HCT116 (cell line): ENCODE measurements at places on chromosomes 7 and 10. TPM values are rescaled to one million over a fixed set of nuclear protein-coding genes. Genes with fewer than 3 reads are reported as not detected.
A peak's percentile ranks its signal among the peaks of the same experiment; 100 is the strongest.

Gene ARMC3
- total RNA-seq, result 2.6 TPM

- no peak for DNase-seq
Measured at GRCh38 chr7:134434701-134435100, 24.2 kb downstream of the AKR1B1 start.

GRCh38 chr7:30140456-30140855 lies 5.7 kb downstream of the MTURN start:
- DNase-seq, result no peak

Gene HOXA7
- 15.0 TPM for total RNA-seq

DNA sequence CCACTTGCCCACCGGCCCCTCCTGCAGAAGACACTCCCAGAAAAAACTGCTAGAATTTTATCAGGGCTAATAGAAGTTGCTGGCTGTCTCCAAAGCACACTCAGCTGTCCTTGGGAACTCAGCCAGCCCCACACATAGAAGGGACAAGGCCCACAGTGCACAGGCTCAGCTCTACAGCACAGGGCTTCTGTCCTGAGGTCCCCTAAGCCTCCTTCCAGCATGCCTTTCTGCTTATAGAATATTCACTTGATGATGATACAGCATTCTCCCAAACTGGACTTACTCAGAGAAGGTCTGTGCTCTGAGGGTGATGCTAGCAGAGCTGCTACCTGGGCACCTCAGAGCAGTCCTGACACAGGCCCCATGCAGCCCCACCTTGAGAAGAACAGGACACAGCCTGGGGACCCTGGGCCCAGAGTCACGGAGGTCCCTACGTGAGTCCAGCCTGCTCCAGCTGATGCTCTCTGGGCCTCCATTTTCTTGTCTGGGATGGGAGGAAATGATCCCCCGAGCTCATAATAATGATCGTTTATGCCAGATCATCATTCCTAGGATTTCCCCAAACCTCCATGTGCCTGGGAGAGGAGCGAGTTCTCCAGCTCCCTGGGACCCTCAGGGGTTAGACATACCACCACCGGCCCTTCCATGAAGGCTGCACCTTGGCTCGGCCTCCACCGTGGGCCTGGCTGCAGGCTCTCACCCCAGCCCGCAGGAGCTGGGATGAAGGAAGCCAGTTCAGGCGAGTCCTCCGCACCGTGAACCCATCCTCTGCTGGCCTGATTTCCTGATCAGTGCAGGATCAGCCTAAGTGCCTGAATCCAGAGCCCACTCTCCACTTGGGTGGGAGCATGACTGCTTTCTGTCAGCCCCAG lies 145.6 kb downstream of the ZNF248 start:
- DNase-seq, result no peak

- DNase-seq, result no peak
Measured at GRCh38 chr10:75887992-75888680, 456.7 kb downstream of the LRMDA start.

DNA sequence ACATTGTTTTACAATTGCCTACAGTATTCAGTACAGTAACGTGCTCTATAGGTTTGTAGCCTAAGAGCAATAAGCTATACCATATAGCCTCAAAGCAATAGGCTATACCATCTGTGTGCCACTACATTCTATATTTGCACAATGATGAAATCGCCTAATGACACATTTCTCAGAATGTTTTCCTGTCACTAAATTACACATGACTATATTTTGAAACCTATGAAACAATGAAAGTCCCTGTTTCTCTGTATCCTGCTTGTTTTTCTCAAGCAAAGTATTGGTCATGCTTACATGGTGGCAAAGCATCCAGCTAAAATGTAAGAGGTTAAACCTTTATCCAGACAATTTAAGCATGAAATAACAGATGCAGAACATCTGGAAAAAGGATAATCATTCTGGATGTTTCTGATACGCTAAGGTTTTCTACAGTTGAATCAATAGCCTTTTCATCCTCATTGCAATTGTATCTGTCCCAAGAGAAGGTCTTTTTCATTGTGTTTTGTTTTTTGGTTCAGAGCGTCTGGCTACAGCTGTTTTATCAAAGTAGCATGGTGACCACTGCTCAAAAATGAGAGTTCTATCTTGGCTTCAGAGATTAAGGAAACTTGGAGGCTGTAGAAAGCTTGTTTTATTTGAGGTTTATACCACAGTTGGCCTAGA lies 81.7 kb downstream of the CSTF2T start:
- no peak for DNase-seq

- DNase-seq, result no peak
Measured at GRCh38 chr10:83166344-83166743, 973.0 kb upstream of the GHITM start.

DNA sequence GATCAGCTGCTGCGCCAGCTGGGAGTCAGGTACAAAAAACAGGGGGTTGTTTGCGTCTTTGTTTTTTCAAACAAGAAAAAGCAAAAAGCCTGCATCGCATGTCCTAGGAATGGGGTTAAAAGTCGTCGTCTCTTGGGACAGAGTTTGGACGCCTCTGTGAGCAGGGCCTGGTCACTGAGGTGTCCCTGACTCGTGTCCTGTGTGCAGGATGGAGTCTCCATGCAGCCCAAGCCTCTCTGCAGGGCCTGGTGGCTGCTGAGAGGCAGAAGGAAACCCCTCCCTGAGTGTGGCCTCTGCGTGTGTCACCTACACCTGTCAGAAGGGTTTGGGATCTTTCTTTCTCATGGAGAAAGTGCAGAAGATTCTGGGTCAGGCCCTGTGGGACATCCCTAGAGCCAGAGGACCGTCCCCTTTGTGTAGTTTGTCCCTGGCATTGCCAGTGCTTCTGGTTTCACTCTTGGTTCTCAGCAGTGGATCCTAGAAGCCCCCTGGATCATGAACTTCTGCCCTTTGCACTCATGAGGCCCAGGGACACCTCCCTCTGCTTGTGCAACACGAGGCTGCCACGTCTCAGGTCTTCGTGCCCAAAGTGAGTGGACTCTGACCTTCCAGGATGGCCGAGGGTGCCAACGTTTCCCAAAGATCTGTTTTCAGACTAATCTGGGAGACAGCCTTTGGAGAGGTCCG lies 75.0 kb downstream of the PRKAG2 start:
- DNase-seq, result no peak

DNA sequence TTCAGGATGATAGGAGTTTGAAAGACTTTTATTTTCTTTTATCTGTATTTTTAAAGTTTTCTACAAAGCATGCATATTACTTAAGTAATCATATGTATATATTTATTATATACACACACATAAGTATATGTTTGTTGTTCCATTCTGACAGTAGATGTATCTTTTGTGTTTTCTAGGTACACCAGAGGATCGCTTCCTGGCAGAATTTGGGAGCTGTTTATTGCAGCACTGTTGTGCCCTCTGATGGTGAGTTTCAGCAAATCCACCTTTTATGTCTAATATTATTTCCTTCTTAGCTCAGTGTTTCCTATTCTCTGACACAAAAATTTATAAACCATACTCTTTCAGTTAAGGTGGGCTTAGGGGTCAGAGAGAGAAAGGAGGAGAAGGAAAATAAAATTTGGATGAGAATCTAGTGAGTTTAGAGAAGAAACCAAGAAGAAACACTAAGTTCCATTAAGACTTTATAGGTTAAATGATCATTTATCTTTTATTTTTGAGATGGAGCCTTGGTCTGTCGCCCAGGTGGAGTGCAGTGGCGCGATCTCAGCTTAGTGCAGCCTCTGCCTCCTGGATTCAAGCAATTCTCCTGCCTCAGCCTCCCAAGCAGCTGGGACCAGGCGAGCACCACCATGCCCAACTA lies 59.2 kb upstream of the OIT3 start:
- peak; percentile 48 for DNase-seq

Gene NYAP1
- total RNA-seq, result 6.7 TPM

GRCh38 chr7:114759347-114760062 lies 162.4 kb upstream of the MDFIC start:
- no peak for DNase-seq

Gene RNF148
- total RNA-seq, result 0.22 TPM

GRCh38 chr7:45564485-45564884 lies 9.7 kb upstream of the ADCY1 start:
- DNase-seq, result no peak

Gene SHH
- total RNA-seq, result 0.32 TPM

- DNase-seq, result no peak
Measured at GRCh38 chr10:59006511-59007306, 169.7 kb upstream of the PHYHIPL start.

Gene DOCK1
- total RNA-seq, result 46.5 TPM

DNA sequence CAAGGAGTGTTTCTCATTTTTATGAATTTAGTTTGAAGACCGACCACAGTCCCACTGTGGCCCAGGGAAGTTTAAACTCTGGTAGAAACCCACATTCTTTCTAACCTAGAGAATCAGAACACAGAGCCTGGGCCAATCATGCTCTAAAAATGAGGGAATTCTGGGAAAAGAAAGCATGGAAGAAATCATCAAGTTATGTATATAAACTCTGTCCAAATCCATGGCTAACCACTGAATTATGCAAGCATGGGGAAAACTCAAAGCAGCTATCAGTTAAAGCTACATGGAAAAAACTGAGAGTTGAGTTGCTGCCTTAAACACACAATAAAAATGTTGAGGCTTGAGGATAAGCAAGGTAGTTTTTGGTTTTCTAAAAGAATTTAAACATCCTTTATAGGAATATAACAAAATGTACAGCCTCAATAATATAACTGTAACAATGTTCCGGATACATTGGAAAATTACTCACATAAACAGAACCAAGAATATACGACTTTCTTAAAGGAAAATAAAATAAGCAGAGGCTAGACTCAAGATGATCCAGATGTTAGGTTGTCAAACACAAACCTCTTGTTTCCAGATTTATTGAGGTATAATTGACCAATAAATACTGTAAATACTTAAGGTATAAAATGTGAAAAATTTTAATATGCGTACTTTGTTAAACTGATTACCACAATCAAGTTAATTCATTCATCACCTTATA lies 311.2 kb upstream of the GNAI1 start:
- DNase-seq, result no peak

DNA sequence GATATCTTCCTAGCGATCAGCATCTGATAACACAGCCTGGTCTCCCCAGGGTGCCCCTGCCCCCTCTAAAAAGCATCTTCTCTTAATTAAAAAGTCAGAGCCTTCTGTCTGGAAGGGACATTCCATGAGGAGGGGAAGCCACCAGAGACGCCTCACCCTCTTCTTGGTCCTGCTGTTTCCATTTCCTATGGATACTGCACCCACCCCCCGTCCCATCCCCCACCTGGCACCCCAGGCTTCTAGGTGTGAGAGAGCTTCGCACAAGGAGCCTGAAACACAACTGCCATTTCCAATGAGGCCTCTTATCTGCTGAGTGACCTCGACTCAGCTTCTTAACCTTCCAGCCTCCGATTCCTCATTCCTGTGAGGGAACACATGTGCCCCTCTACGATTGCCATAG lies 51.4 kb downstream of the COL13A1 start:
- DNase-seq, result no peak

Gene AKR1C1
- 2.1 TPM for total RNA-seq

Gene GALNT17
- total RNA-seq, result not detected

DNA sequence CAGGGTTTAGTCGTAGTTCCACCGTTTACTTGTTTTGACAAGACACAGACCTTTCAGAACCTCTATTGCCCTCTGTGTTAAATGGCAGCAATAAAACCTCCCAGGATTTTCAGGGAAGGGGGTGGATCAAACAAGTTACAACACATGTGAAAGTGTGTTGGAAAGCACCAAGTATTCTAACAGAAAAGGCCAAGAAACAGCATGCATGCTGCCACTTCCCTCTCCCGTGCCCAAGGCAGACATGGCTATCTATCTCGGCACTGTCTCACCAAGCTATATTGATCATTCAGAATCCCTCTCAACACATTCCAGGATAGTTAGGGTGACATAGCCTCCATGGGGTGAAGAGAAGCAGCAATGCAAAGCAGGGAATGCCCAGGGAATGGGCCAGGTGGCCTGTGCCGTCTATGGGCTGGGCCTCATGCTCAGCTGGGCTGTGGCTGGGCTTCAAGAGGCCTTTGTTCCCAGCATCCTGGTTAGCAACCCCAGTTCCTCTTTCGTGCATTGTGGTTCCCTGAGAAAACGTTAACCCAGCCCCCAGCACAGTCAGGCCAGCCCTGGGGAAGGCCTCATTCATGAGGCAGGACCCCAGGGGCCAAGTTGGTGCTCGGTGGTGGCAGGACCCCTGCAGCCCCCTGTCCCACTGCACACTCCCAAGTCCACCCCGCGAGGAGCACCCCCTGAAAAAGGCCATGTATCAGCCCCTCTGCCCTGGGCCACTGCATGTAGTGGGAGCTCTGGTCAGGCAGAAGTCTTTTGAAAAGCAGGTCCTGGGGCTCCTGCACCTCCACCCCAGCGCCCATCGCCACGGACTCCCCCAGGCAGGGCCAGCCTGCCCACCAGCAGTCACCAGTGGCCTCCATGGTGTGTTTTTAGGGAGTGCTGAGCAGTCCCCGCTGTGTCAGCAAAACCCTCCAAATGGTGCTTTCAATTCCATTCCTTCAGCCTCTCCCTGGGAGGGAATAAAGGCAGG lies 25.5 kb downstream of the VSIR start:
- DNase-seq, result no peak

GRCh38 chr7:7565746-7566650 lies 686 bp upstream of the MIOS start:
- DNase-seq, result peak; percentile 33

- DNase-seq, result no peak
Measured at GRCh38 chr7:65731562-65732035, 141.3 kb upstream of the VKORC1L1 start.

DNA sequence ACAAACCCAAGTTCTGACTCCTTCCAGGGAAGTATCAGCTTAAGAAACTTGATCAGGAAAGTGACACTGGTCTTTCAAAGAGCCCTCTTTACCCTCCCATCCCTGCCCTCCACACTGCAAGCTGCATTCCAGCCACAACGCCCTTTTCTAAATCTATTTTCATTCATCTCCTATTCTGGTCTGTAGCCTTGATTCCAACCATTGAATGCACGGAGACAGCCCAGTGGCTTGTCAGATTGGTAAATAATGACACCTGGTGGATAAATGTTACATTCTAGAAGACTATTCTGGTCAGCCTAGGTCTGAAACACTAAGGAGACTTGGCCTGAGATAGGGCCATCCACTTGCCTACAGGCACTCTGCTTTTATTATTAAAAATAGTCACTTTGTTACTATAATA lies 20.9 kb downstream of the MORN4 start:
- DNase-seq, result peak; percentile 42
